ENCODE measurements at places on chromosomes 12 and 14.

- no peak for DNase-seq
Observed at GRCh38 chr14:35689000-35689460, 120.1 kb downstream of the RALGAPA1 start.

DNA sequence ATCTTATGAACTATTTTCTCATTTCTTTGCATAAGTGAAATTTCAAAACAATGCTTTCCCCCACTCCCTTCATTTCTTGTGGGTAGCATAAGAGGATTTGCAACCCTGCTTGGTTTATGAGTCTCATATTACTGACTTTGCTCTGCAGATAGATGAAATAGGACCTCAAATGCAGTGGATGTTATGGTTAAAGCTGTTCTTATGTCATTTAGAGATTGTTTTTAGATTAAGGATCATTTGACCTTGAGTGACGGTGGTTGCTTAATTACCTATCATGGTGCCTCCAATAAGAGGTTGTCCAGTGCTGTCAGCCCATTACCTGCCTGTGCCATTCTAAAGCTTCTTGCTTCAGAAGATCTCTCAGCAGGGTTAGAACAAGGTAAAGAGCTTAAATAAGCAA, 351.4 kb upstream of the ATP2B1 start:
- no peak for DNase-seq

DNA sequence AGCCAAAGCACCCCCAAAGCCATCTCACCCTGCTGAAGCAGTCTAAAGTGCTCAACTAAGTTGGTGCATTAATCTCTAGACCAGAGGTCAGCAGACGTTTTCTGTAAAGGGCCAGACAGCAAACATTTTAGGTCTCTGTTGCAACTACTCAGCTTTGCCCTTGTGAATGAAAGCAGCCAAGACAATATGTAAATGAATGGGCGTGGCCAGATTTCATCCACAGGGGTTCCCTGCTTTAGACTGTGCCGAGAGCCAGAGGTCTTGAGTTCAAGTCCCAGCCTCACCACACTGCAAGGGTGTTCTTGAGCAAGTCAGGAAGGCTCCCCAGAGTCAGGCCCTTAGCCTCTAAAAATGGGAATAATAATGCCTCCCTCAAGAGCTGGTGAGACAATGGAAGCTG, 166.2 kb downstream of the CHST11 start:
- no peak for DNase-seq

DNA sequence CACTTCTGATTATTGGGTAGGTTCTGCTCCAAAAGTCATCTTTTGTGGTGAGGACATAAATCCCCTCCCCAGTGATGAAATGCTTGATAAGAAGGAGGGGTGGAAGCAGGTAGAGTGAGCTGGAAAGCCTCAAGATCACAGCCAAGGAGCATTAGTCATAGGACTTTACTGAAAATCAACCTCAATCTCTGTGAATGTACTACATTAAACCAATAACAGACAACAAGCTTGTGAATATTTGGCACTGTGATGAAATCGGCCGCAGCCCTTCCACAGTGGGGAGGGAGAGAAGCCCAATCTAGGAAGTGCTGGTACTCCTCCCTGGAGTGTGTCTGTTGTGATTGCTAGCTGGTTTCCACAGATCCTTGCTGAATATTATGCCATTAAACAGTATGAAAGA, 41.2 kb upstream of the PTCSC3 start:
- DNase-seq = no peak

- peak; percentile 48 for DNase-seq
Observed at GRCh38 chr14:65002586-65003210, 16.0 kb downstream of the FNTB start.

DNA sequence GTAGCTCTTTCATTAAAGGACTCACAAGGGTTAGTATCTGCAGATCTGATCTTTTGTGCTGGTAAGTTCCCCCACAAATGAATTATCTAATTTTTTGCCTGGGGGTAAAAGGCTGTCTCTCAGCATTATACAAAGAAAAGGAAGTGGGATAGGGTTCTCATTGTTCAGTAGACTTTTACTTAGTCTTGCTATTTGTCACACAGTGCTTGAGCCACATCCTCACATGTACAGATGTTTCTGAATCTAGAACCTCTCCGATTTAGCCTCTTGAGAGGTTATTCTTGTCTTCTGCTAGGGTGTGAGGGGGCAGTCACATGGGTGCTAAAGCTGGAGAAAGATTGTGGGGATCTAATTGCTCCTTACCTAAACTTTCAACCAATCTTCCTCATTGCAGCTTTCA, 93.0 kb downstream of the SLC41A2 start:
- DNase-seq = no peak

GRCh38 chr14:60648934-60649874, at the start of gene SIX1:
SIX1 (minus strand) TSS chr14:60649477; CDS start chr14:60649189, 288 bp downstream.
- DNase-seq = peak; percentile 82

GRCh38 chr12:12138203-12139154, 67.7 kb downstream of the BCL2L14 start:
- no peak for DNase-seq

Measured in GM04504 (cell line).